ENCODE measurements at places on chromosomes 5 and 9.

DNA sequence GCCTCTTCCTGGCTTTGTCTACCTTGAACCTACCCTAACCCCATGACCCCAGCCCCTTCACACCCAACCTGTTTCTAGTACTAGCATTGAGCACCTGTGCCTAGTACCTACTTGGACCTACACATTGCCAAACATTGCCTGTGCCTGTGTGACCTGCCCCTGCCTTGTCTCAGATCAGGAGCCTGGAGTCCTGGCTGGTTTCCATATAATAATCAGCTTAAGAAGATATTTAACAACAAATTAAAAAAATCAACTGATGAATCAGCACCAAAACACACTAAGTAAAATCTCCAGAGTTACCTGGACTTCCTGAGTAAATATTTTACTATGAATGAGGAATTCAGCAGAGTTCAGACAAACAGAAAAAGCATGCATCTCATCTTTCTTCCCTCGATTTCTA lies 17.7 kb downstream of the LPAR1 start:
- no peak for DNase-seq

DNA sequence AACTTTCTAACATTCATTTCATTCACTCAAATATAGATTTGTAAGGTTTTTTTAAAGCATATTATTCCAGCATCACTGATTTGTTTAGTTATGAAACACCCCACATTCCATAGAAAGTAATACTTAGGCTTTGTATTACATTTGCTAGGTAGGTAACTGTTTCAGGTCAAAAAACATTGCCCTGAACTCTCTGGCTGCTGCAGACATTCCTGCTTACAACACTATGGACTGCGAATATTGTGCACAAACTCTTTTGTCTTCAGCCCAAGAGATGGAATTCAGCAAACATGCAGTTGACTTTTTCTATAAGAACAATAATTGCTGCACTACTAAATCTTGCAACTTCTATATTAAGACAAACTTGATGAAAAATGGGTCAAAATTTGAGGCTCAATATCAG lies 301.0 kb downstream of the ARL15 start:
- DNase-seq = no peak

GRCh38 chr9:20043035-20043434 lies 254.2 kb upstream of the SLC24A2 start:
- DNase-seq = no peak

DNA sequence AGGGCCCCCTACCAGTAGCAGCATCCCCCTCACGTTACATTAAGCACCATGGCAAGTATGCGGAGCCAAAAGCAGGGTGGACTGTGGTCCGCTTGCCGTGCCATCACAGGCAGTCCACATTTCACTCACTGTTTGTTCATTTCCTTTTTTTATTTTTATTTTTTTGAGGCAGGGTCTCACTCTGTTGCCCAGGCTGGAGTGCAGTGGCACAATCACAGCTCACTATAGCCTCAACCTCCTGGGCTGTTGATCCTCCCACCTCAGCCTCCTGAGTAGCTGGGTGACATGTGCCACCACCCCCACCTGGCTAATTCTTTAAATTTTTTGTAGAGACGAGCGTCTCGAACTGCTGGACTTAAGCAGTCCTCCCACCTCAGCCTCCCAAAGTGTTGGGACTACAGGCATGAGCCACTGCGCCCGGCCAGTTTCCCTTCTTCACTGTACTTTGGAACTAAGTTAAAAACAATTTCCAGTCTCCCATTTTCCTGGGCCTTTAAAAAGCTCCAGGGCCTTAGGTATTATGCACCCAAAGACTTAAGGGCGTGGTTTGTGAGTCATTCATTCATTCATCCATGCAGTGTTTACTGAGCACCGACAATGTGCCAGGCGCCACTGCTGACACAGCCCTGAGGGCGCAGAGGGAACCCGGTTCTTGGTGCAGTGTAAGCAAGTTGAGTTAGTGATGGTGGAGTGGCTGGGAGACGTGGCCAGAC lies 19.9 kb downstream of the PRRX2 start:
- no peak for DNase-seq

All from effector CD8-positive, alpha-beta T cell (primary cell).